ENCODE measurements at places on chromosomes 7 and 10.

DNA sequence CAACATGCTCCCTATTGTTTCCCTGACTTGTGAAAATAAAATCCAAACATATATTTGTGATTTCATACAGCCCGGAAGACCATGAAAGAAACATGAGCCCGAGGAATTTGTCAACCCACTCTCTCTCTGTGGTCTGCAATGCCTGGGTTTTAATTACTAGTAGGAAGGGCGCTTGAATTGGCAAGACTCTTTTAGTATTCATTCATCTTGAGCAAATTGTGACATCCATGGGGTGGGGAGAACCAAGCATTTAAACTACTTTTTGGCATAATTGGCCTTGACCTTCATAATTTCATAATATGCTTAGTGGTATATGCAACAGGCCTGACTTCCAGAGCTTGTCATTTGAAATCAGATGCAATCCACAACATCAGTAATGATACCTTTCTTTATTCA is 142.4 kb upstream of the BMPER start:
- no peak for DNase-seq

- no peak for DNase-seq
Measured at GRCh38 chr10:54607983-54608382, 193.0 kb downstream of the PCDH15 start.

- no peak for DNase-seq
Measured at GRCh38 chr7:3960050-3960763, 659.2 kb downstream of the SDK1 start.

DNA sequence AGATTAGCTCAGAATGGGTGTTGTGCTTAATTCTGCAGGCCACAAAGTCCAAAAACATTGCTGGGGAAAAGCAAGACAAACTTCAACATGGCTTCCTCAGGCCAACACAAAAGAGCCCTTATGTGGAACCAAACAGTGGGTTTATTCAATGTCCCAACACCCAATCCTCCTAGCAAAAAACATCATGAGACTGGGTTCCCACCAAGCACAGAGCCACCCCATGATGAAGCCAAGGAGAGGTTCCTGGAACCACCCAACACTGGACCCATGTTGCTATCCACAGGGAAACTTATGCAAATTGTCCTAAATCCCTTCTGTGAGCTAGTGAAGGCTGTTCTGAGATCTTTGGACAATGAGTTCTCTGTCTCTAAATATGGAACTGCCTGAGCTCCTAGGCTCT is 24.0 kb downstream of the SLC25A13 start:
- DNase-seq, result no peak

GRCh38 chr10:18659819-18660535 is 746 bp downstream of the ARL5B start:
- DNase-seq, result no peak

DNA sequence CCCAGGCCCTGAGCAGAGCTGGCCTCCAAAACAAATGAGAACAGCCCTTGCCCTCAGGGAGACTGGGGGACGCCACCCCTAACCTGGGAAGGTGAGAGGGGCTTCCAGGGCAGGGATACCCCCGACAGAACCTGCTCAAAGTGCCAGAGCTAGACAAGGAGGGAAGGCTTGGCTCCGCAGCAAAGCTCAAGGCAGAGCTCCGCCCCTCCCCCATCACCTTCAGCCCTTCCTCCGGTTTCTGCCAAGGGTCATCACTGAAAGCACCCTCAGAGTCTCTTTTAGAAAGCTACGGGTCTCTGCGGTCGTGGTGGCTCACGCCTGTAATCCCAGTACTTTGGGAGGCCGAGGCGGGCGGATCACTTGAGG is 73.4 kb upstream of the CUX1 start:
- DNase-seq, result no peak

- no peak for DNase-seq
Measured at GRCh38 chr10:36491926-36492325, 633.5 kb upstream of the ANKRD30A start.

DNA sequence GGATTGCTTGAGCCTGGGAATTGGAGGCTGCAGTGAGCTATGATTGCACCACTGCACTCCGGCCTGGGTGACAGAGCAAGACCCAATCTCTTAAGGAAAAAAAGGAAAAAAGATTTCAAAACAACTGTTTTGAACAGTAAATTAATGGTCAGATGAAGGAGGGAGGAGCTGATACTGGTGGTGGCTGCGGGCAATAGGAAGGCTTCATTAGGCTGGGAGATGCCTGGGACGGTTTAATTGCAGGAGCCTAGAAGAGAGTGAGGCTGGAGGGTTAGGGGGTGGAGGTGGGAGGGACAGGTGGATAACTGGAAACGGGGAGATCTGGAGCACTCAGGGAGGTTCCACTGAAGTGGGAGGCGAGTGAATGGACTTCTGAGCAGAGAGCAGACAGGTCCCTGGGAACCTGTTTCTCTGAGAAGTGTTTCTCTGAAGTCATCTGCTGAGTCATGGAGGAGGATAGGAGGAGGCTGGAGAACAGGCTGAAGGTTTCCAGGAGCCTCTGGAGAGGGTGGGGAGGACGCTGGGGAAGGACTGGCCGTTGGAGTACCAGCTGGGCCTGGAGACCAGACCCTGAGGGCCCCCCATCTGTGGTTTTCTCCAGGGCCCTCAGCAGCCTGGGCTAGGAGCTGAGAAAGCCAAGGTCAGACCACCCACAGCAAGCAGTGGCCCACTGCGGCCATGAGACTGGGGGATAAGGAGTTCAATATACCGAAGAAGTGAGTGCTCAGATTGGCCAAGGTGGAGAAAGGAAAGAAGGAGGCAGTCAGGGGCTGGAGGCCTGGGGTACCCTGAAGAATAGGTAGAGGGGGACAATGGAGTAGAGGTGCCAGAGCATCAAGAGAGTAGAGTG is 14.4 kb upstream of the YWHAG start:
- no peak for DNase-seq

DNA sequence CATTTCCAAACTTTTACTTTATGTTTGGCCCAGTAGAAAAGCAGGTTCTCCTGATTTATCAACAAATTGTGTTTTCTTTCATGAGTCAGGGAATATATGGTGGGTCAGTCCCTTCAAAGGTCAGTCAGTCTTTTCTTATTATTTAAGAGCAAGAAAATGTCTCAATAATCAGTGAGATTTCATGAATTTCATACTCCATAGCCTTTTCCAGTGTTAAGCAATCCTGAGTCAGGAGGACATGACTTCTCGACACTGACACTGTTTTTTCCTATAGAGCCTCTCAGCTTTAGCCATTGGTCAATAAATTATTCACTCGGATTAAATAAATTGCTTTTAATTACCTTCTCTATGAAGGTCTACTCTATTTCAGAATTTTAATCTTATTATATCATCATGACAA is 334.5 kb downstream of the SORCS1 start:
- DNase-seq, result no peak

DNA sequence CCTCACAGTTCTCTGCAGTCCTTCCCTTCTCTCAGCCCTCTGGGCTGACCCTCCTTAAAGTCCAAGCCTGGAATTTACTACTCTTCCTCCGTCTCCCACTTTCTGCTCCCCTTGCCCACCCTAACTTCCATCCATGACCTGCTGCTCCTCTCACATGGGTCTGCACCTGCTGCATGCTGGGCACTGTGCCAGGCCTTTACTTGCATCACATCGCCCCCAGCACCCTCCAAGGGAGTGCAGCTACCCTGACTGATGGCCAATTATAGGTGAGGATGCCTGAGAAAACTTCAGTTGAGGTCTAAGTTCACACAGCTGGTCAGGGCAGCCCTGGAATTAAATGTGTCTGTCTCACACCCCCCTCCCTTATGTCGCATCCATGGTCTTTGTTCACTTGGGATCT is 53.6 kb upstream of the ZPBP start:
- DNase-seq, result no peak

- DNase-seq, result no peak
Measured at GRCh38 chr10:129171812-129172211, 295.2 kb upstream of the MGMT start.

DNA sequence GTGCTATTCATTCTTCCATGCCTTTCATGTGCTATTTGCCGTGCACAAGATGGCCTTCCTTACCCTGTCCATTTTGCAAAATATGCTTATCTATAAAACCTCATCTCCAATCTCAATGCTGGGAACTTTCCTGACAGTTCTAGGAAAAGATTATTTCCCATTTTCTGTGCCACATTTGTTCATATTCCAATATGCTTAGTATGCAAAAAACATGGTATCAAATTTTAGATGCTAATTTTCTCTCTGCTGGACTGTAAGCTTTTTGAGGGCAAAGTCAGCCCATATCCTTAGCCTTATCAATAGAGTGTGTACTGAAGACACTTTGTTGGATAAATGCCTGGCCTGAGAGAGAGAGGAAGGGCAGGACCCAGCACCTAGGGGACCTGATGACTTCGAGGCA is 39.4 kb downstream of the MGAM2 start:
- DNase-seq, result no peak

DNA sequence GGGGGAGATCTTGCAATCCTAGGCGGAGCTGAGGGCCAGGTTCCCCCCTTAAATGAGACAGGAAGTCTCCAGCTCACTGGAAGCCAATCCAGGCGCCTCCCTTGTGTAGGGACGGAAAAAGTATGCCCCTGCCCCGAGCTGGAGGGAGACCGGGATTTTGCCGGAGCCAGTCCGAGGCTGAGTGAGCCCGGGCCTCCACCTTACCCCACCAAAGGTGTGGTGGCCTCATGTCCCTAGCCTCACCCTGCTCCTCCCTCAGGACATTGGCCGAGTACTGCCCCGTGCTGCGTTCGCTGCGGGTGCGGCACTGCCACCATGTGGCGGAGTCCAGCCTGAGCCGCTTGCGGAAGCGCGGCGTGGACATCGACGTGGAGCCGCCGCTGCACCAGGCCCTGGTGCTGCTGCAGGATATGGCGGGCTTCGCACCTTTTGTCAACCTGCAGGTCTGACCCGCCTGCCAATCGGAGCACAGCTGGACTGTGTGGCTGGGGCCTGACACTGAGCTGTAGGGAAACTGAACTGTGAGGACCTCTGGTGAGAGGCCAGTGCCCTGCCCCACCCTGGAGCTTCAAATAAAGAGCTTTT is 2.0 kb downstream of the FBXL15 start:
- DNase-seq, result no peak

- no peak for DNase-seq
Measured at GRCh38 chr10:79452174-79452611, 6.8 kb upstream of the ZCCHC24 start.

DNA sequence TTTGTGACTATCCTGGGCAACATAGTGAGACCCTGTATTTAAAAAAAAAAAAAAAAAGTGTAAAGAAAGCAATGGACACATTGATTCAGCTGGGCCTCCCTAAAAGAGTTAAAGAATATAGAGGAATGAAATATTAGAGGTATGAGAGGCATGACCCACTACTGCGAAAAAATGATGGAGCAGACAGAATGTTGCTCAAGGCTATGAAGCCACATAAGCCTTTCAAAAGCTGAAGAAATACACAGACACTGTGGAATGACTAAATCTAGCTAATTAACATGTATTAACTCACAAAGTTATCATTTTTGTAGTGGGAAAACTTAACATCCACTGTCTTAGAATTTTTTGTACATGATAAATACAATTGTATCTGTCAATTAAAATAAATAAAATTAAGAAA is 107.3 kb downstream of the HGF start:
- DNase-seq, result no peak

- DNase-seq, result no peak
Measured at GRCh38 chr7:82375713-82376112, 67.9 kb downstream of the CACNA2D1 start.

DNA sequence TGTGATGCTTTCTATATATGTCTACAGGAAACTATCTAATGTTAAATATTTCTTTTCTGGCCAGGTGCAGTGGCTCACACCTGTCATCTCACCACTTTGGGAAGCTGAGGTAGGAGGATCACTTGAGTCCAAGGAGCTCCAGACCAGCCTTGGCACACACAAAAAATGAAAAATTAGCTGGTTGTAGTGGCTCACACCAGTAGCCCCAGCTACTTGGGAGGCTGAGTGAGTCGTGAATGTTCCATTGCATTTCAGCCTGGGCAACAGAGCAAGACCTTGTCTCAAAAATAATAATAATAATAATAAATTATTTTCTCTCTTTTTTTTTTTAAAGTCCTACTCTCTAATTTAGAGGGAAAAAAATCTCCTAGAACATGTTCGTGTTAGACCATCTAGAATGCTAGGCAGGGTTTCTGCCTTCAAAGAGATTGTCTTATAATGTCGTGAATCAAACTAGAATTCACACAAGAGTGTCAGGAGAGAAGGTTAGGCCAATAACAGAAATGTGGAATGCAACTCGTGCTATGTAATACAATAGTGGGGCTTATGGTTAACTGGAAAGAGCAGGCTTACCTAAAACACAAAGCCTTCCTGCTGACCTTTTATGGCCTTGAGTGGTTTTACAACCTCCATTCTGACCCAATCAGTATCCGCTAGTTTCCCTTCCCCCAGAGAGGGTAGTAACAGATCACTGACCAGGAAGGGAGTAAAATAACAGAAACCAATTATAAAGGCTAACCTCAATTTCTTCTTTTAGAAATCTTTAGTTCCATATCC is 46.3 kb downstream of the MYOF start:
- no peak for DNase-seq

- DNase-seq, result no peak
Measured at GRCh38 chr10:101512738-101513137, 75.3 kb downstream of the POLL start.

DNA sequence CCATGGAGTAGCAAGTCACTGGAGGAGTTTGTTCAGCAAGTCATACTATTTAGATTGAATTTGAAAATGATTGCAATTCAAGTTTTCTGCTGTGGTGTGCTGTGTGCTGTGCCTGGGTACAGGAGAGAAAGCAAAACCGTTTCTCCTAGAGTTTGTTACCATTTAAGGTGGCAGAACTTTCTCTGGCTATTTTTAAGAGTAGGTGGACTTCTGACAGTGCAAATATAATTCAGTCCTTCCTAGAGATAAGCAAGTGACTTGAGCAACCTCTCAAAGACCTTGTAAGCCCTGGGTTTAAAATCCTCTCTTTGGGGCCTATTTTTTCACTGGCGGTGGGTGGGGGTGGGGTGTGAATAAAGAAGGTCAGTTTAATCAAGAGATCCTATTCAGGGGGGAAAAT is 42.9 kb upstream of the FGL2 start:
- DNase-seq, result no peak

- no peak for DNase-seq
Measured at GRCh38 chr7:155883491-155884224, 71.4 kb upstream of the SHH start.

DNA sequence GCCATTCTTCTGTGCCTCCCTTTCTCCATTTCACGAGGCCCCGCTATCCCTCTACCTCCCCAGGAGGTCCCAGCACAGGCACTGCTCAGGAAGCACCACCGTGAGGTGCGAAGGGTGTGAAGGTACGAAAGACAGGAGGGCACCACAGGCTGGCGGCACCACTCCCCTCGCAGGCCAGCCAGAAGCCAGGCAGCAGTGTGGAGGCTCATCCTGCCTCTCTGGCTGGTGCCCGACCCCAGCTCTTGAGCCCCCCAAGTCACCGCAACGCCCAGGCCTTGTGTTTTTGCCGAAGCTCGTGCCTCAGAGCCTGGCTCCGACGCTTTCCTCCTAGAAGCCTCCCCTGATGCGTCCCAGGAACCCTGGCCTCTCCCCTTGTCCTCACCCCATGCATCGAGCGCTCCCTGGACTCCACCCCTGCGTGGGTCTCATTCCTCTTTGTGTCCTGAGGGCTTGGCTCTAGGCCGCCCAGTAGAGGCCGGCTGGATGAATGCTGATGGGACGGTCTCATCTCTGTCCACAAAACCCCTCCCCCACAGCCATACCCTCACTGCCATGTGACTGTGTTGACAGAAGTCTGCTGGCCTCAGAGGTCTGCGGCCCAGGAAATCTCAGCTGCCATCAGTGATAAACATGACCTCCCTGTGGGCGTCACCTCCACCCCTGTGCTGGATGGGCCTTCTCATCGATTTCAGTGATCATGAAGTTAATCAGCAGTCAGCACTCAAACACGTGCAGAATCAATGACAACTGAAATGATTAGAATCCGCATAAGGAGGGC is 19.3 kb downstream of the BRI3 start:
- DNase-seq, result no peak

GRCh38 chr7:158128572-158128971 is 459.1 kb downstream of the PTPRN2 start:
- DNase-seq, result no peak
